Thyroid gland (tissue), 4 donors: ENCODE measurements at places on chromosomes 4 and X. TPM values are rescaled to one million over a fixed set of nuclear protein-coding genes. Genes with fewer than 3 reads are reported as not detected.

Gene ASB12
- total RNA-seq: not detected

- no peaks in the 10 kb centered on the region for H3K27me3 ChIP-seq
- no peak overlapping the region for H3K27ac ChIP-seq
- no peak overlapping the region for H3K4me3 ChIP-seq
- DNase-seq: no peak
- H3K4me1 ChIP-seq: no peaks in the 10 kb centered on the region
These were observed 164.6 kb upstream of the BCOR start for GRCh38 chrX:40262157-40263013.

DNA sequence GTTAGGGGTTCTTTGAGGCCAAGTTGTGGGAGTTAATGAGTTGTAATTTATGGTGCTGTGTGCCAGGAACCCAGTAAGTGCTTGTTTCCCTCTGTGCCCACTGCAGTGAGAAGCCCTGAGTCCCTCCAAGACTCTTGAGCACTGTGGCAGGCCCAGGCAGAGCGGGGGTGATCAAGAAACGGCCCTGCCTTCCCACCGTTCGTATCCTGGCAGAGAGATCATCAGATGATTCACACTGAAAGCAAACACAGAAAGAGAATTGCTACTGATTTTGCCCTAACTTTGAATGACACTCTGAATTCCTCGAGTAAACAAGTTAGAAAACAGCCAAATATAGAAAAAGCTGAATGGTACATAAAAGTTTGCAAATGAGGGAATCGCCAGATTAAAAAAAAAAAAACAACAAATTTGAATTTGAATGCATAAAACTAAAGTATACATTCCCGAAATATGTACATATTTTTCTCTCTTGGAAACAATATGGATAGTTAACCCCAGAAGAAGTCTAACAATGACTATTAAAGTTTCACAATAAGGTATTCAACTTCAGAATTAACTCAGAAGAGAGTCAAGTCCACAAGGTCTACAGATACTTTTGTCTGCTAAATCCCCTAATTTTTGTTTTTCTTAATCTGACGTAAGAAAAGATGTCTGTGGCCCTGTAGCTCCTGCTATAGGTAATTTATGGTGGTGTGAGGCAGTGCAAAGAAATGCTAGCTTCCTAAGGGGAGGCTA, 71.8 kb downstream of the AFAP1 start:
- H3K4me1 ChIP-seq: no peaks in the 10 kb centered on the region
- no peak overlapping the region for H3K27ac ChIP-seq
- DNase-seq: no peak
- H3K27me3 ChIP-seq: no peaks in the 10 kb centered on the region
- no peak overlapping the region for H3K4me3 ChIP-seq
- H3K36me3 ChIP-seq: peaks cover 10% of the 10 kb centered on the region

Gene ZNF711
- total RNA-seq: 8.7 TPM

- DNase-seq: no peak
- no peak overlapping the region for H3K4me3 ChIP-seq
- H3K36me3 ChIP-seq: no peaks in the 10 kb centered on the region
- H3K27me3 ChIP-seq: no peaks in the 10 kb centered on the region
- peaks cover 18% of the 10 kb centered on the region for H3K4me1 ChIP-seq
These were observed 1.5 kb upstream of the FAM193A start for GRCh38 chr4:2534904-2535375.

Gene CXCL6
- total RNA-seq: not detected

GRCh38 chr4:150242820-150243458, 164.7 kb downstream of the DCLK2 start:
- H3K36me3 ChIP-seq: no peaks in the 10 kb centered on the region
- H3K4me1 ChIP-seq: no peaks in the 10 kb centered on the region
- peak; percentile 26 for DNase-seq
- no peaks in the 10 kb centered on the region for H3K27me3 ChIP-seq
- H3K27ac ChIP-seq: no peak overlapping the region

Gene PRSS12
- total RNA-seq: 0.21 TPM

- H3K27ac ChIP-seq: no peak overlapping the region
- no peak overlapping the region for H3K4me3 ChIP-seq
- no peaks in the 10 kb centered on the region for H3K36me3 ChIP-seq
- peak; percentile 7 for DNase-seq
- no peaks in the 10 kb centered on the region for H3K27me3 ChIP-seq
These were observed 103.4 kb upstream of the PAK3 start for GRCh38 chrX:110992611-110993010.

GRCh38 chr4:77190053-77190452, 33.0 kb downstream of the CCNG2 start:
- no peaks in the 10 kb centered on the region for H3K4me1 ChIP-seq
- no peak for DNase-seq
- H3K27ac ChIP-seq: no peak overlapping the region
- H3K4me3 ChIP-seq: no peak overlapping the region

Gene MAGEA2
- total RNA-seq: not detected

- no peaks in the 10 kb centered on the region for H3K4me1 ChIP-seq
- no peak overlapping the region for H3K4me3 ChIP-seq
- DNase-seq: no peak
These were observed 9.1 kb downstream of the NSG1 start for GRCh38 chr4:4395849-4396627.

DNA sequence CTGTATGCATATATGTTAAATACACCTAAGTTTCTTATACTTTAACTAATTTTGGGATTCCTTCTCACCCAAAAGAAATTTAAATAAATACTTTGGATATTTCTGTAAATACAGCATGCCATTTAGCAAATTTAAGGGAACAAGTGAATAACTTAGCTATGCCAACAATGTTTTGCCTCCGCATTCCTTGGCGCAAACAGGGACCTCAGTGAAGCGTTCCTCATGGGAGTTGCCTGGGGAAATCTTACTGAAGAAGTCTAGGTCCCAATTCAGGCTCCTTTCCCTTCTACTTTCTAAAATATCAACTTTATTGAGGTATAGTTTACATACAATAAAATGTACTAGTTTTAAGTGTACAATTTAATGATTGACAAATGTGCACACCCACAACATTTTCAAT, 25.0 kb downstream of the COL4A5 start:
- no peak overlapping the region for H3K27ac ChIP-seq
- DNase-seq: peak; percentile 4
- H3K36me3 ChIP-seq: no peaks in the 10 kb centered on the region
- H3K4me1 ChIP-seq: no peaks in the 10 kb centered on the region
- no peaks in the 10 kb centered on the region for H3K27me3 ChIP-seq
- H3K4me3 ChIP-seq: no peak overlapping the region

Gene KCNIP4
- 6.6 TPM for total RNA-seq

DNA sequence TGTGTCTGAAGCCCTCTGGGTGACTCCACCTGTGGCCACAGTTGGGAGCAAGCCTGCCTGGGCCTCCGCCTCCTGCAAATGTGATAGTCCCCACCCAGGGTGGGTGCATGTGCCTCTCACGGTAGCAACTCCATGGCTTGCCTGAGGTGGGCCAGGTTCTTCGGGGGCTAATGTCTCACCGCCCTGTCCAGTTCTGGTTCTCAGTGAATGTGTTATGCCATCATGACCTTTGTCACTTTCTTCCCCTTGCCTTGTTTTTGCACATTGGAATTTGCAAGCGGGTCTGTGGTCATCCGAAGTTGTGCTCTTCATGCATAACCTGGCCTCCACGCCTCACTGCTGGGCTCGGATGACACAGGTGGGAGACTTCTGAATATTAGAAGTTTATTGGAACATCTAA, 39.7 kb downstream of the SHROOM2 start:
- no peaks in the 10 kb centered on the region for H3K27me3 ChIP-seq
- DNase-seq: no peak
- H3K4me1 ChIP-seq: no peaks in the 10 kb centered on the region
- no peak overlapping the region for H3K4me3 ChIP-seq

DNA sequence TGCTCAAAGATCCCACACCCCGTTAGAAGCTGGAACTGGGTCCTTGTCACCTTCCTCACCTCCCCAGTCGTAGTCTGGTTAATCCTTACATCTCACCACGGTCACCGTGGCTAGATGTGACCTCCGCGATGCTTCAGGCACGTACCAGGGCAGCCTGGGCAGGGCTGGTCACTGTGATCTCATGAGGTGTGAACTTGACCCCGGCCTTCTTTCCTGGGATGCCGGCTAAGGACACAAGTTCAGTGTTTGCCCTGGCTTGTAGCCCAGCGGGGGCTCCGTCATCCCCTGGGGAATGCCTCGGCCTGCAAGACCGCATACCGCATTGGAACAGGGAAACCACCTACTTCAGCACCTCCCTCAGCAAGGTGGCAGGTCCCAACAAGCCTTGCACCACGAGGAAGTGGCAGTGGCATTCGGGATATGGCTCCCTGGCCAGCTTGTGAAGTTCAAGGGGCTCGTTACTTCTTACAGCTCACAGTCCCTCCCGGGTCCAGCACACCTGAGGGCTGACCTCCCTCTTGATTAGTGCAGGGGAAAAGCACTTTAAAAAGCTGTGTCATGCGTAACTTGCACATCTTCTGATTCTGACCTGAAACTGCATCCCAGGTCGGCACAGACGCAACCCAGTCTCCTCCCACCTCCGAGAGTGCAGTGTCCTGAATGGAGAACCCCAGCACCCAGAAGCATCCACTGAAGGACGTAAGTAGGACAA, 25.9 kb downstream of the NOP14 start:
- no peak for DNase-seq
- H3K27ac ChIP-seq: no peak overlapping the region
- H3K4me1 ChIP-seq: peaks cover 39% of the 10 kb centered on the region
- no peak overlapping the region for H3K4me3 ChIP-seq
- peaks cover 31% of the 10 kb centered on the region for H3K36me3 ChIP-seq

Gene GLRB
- 0.88 TPM for total RNA-seq

GRCh38 chr4:62930884-62931283, 1478.4 kb downstream of the TECRL start:
- H3K27ac ChIP-seq: no peak overlapping the region
- no peaks in the 10 kb centered on the region for H3K4me1 ChIP-seq
- no peak for DNase-seq
- H3K27me3 ChIP-seq: no peaks in the 10 kb centered on the region

DNA sequence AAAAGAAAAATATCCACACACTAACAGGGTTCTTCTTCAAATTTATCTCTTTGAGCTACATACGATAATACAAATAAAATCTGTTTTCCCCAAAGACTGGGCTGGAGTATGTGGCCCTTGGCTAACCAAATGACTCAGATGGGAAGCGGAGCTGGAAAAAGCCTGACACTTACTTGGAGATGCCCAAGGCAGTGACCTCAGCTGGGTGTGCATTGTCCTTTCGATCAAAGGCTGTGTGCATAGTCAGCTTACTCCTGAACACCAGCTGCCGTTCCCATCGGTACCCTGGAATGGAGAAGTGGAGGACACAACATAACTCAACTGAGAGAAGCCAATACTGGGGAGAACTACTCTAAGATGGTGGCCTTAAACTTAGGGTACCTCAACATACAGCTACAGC, 95.1 kb downstream of the CDS1 start:
- DNase-seq: no peak
- H3K27ac ChIP-seq: no peak overlapping the region
- no peak overlapping the region for H3K4me3 ChIP-seq
- H3K36me3 ChIP-seq: peaks cover 30% of the 10 kb centered on the region
- no peaks in the 10 kb centered on the region for H3K27me3 ChIP-seq

DNA sequence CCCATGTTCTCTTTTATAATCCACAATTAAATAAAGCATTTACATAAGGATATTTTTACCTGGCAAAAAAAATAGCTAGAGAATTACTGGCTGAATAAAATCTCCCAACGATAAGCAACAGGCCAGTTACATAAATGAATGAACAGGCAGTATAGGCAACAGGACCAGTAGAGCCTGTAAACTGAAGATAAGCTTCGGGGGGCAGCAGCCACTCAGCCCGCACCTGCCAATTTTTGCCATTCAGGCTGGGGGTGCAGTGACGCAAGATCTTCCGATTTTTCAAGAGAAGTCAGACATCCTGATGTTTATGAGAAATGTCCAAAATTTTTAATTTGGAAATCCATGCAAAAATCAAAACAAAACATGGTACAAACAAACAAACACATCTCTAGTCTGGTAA, 49.0 kb upstream of the CDKN2AIP start:
- H3K4me1 ChIP-seq: peaks cover 5% of the 10 kb centered on the region
- H3K27me3 ChIP-seq: no peaks in the 10 kb centered on the region
- no peak overlapping the region for H3K4me3 ChIP-seq
- no peak for DNase-seq
- no peaks in the 10 kb centered on the region for H3K36me3 ChIP-seq

DNA sequence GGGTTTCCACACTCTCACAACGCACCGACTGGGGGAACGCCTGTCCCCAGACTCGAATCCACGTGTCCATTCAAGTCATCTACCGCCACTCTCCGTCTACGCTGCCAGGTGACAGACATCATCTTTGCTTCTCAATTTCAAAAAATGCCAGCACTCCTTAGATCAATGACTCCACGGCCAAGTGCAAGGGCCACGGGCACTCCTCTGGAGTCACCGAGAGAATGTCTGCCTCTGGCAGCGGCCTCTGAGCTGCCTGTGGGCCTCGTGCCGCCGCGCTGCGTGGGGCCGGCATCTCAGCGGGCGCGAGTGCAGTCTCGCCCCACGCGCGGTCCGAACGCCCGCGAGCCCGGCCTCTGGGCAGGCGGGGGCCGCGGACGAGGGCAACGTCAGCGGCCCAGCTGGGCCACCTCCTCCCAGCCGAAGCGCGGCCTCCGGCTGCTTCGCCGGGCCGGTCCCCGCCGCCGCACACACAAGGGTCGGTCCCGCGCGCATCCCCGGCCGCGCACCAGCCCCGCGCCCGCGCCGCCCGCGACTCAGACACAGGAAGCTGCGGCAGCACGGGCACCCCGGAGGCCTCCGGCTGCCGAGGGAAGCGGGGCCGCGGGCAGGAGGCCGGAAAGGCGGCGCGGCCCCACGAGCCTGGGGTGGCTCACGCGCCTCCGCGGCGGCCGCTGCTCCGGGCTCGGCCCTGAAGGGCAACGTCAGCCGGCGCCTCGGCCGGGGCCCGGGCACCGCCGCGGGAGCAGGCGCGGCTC, 450 bp downstream of the ACSL1 start:
- DNase-seq: peak; percentile 48
- H3K27ac ChIP-seq: peak overlapping the region; percentile 92
- H3K27me3 ChIP-seq: no peaks in the 10 kb centered on the region
- no peaks in the 10 kb centered on the region for H3K36me3 ChIP-seq

Gene GAGE10
- total RNA-seq: not detected

GRCh38 chr4:146054676-146055075, 116.1 kb upstream of the ZNF827 start:
- no peak overlapping the region for H3K27ac ChIP-seq
- H3K4me1 ChIP-seq: no peaks in the 10 kb centered on the region
- no peak overlapping the region for H3K4me3 ChIP-seq
- no peaks in the 10 kb centered on the region for H3K36me3 ChIP-seq
- DNase-seq: no peak
- no peaks in the 10 kb centered on the region for H3K27me3 ChIP-seq

DNA sequence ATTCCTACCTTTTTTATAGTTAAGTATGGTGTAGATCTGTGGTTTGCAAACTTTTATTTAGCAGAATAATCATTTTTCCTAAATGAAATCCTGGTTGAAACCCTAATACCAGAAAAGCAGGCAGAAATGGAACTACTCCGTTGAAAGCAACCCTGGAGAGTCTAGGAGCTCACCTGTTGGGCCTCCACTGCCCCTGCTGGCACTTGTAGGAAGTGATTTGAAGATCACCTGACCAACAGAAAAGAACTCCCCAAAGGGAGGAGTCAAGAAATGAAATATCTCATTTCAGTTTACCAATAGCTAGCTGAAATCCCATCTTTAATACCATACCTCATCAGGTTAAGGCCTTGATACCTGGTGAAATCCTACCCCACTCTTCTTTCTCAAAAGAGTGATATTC, 277.1 kb downstream of the KLHL13 start:
- no peaks in the 10 kb centered on the region for H3K36me3 ChIP-seq
- no peak for DNase-seq
- H3K4me3 ChIP-seq: no peak overlapping the region
- H3K27me3 ChIP-seq: no peaks in the 10 kb centered on the region
- no peaks in the 10 kb centered on the region for H3K4me1 ChIP-seq
- H3K27ac ChIP-seq: no peak overlapping the region

Gene IL3RA
- 3.8 TPM for total RNA-seq
